ENCODE measurements at places on chromosomes 7 and 10. TPM values are rescaled to one million over a fixed set of nuclear protein-coding genes. Genes with fewer than 3 reads are reported as not detected.

The NCF1 gene
- 8.7 TPM for total RNA-seq

The OR2A5 gene
- total RNA-seq, result not detected

The PDK4 gene
- total RNA-seq, result 0.44 TPM

The HECTD2 gene
- 2.9 TPM for total RNA-seq

The FXYD4 gene
- total RNA-seq, result not detected

The TMEM176B gene
- total RNA-seq, result 0.92 TPM

The CALML3 gene
- not detected for total RNA-seq

The RNF32 gene
- total RNA-seq, result 0.96 TPM

The PLPP4 gene
- total RNA-seq, result not detected

The TRIM50 gene
- total RNA-seq, result not detected

The LIPF gene
- not detected for total RNA-seq

The OR2A42 gene
- total RNA-seq, result 0.09 TPM

The HTRA1 gene
- 0.51 TPM for total RNA-seq

The ITGB8 gene
- 0.29 TPM for total RNA-seq

The GIMAP6 gene
- 150 TPM for total RNA-seq
